DMS79 treated with DMSO at 0.1 percent for 48 hours (cell line): ENCODE measurements at places on chromosomes 12 and 14.

- no peak for DNase-seq
These were observed 478.2 kb downstream of the ZFP36L1 start for GRCh38 chr14:68314642-68315041.

DNA sequence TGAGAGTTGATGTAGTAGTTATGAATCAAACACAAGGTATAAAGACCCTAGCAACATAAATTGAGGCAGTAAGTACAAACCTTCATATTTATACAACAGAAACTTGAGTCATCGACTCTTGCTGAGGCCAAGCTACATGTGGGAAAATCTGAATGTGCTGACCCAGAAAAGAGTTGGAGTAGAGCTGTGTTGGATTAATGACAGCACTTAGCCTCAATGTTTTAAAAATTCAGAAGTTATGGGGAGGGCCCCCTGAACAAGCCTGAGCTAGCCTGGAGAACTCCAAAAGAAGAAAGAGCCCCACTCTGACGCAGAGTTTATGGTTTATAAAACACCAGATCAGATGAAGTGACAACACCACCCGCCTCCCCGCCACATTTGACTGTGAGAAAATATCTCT, 100.0 kb downstream of the DUSP6 start:
- no peak for DNase-seq

GRCh38 chr12:7793211-7793610, 4.0 kb downstream of the NANOG start:
- no peak for DNase-seq

DNA sequence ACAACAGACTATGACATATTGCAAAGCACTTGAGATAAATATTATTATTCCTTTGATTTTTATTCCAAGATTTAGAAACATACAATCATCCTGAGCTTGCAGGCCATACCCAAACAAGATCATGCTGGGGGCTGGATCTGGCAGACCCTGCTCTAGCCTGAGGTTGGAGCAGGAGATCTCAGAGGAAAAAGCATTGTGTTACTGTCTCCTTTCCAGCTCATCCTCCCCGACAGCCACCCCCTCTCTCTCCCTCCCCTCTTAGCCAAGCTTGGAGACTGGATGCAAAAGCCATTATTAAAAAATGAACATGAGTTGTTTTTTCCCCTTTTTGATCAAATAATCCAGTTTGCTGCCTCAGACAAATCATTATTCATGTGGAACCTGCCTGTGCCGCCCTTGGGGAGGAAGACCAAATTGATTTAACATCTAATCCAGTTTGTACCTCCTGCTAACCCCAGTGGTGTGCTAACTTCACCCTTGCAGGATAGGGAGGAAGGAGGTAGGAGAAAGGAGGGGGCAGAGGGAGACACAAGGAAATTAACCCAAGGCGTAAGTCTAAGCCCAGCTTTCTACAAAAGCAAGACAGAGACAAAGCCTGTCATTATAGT, 565.8 kb upstream of the TBX3 start:
- no peak for DNase-seq

DNA sequence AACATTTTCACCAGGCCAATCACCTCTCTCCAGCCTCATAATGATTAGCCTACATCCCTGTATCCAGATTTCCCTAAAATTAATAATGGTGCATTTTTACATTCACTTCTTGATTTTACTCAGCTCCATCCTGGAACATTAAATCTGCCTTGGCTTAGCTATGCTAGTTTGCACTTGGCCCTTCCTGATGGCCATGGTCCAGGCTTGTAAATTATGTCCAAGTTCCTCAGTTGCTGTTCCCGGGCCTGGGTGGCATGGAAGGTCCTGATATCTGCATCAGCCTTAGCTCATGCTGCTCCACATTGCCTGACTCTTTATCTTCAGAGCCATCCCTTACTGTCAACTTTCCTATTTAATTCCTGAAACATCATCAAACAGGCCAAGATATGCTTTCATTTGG, 11.1 kb upstream of the METTL17 start:
- DNase-seq = no peak

GRCh38 chr14:28719130-28719529, 47.5 kb upstream of the FOXG1 start:
- DNase-seq = no peak

DNA sequence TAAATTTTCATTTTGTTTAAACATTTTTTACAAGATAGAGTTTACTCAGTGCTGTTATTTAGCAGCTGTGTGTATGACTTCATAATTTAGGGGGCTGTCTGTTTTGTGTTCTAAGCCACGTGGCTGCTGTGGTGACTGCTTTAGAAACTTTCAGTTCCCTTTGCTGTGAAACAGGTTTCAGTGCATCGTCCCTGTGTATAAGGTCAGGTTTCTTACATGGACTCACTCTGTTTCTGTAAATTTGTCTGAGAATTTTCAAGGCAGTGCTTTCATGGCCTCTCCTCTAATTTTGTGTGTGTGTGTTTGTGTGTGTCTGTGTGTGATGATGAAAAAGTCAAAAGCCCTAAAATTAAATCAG, 32.4 kb downstream of the BICD1 start:
- DNase-seq = no peak

DNA sequence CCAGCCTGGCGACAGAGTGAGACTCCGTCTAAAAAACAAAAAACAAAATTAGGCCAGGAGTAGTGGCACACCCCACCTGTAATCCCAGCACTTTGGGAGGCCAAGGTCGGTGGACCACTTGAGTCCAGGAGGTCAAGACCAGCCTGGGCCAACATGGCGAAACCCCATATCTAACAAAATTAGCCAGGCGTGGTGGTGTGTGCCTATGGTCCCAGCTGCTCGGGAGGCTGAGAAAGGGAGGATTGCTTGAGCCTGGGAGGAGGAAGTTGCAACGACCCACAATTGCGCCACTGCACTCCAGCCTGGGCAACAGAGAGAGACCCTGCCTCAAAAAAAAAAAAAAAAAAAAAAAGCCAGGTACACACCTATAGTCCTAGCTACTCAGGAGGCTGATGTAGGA, 37.0 kb downstream of the KDM2B start:
- no peak for DNase-seq

DNA sequence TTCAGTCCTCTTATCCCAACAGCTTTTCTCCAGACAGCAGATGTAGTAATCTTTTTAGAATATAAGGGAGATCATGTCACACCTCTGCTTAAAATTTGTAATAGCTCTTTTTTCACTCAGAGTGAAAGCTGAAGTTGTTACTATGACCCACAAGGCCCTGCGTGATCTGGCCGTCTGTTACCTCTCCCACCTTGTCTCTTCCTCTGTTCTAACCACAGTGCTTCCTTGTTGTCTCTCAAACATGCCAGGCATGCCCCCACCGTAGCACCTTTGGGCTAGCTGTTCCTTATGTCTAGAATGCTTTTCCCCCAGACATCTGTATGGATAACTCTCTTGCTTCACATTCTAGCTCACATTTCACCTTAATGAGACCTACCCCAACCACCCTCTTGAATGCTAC, 6.5 kb downstream of the NECAP1 start:
- no peak for DNase-seq

GRCh38 chr14:95464103-95464502, 52.3 kb downstream of the SYNE3 start:
- DNase-seq = no peak

DNA sequence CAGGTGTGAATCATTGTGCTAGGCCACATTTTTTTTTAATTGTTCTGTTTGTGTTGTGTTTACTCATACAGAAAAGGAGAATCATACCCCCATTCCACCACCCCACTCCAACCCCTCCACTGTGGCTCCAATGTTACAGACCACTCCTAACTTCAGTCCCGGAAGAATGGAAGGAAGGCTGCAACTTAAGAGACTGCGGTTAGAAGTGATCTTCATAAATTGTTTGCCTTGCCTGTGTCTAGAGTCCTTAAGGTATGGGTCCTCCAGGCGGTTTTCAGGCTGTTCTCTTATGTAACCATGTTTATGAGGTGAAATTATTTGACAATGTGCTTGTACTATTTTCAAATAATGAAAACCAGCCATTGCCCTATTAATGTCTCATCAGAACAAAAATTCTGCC, 22.5 kb downstream of the NINJ2 start:
- DNase-seq = no peak

DNA sequence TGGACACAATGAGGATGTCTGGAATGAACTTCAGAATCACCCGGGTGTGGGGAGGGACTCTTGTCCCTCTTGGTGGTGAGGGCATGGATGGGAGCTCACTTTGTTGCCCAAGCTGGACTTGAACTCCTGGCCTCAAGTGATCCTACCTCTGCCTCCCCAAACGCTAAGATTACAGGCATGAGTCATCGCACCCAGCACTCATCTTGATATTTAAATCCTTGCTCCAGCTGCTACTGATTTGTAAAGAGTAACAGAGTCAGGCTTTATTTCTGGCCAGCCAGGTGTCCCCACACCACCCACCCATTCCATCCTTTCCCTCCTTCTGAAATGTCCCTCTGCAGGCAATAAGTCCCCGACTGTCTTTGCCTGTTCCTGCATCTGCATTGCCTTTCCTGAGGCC, 4.9 kb downstream of the DDX54 start:
- DNase-seq = no peak

DNA sequence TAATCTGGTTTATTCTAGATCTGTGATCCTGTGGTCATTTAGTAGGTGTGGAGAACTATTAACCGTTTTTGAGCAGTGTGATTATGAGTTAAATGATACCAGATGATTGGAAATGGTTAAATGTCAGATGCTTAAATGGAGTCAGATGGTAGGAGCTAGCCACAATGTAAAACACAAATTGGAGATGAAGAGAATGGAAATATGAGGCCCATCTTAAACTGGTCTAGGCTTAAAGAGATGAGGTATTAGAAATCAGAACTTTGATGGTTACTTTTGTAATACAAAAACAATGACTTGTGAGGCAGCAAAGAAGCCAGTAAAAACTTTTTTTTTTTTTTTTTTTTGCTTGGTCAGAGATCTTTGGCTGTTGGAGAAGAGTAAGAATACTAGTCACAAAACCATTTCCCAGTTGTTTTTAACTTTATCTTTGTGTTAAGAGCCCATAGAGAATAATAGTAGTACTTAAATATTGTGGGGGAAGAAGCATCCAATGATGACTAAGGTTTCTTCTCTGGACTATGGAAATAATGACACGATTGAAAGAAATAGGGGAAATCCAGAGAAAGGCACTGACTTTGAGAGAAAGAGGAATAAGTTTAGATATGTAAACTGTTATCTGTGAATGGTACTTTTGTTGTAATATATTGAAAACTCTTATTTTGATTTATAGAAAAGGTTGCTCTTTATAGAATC, 95.9 kb downstream of the WNK1 start:
- no peak for DNase-seq

DNA sequence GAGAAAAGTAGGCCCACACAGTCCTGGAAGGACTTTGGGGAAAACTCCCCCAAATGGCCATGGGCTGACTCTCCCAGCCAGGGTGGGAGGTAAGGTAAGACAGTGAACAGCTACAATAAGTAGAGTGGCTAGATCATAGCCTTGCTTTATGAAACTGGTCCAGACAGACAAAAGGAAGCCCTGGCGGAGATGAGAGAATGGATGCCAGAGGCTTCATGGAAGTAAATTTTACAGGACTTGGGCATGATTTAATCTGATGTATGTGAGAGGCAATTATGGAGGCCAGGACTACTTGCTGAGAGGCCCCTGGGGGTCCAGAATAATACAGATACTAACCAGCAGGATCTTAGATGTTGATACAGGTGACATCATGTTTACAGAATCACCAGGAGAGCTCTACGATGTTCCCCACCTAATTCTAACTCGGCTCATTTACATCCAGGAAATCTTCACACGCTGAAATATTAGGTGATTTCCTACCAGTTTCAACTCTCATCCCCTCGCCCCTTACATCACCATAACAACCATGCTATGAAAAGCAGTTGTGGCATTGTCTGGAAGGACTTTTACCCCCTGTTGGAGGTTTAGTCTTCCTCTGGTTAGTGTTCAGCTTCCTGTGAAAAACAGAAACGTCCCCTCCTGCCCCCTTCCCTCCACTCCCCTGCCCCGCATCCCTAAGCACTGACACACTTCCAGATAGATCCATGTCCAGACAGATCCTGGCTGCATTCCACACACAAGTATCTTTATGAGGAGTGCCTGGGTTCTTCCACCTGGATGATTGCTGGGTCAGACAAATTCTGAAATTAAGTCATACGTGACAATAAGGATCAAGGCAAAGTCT, 39.5 kb upstream of the NT5DC3 start:
- peak; percentile 66 for DNase-seq

DNA sequence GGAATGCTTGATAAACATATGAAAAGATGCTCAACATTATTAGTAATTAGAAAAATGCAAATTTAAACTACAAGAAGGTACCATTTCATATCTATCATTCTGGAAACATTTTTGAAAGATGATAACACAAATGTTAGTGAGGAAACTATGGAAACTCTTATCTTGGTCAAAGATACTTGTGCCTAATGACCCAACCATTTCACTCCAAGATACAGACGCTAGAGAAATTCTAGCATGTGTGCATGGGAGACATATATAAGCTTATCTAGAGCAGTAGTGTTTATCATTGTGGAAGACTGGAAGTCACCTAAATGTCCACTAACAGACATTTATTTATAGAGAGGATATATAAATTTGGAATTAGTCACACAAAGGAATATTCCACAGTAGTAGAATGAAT, 143.1 kb upstream of the HMGA2 start:
- no peak for DNase-seq

DNA sequence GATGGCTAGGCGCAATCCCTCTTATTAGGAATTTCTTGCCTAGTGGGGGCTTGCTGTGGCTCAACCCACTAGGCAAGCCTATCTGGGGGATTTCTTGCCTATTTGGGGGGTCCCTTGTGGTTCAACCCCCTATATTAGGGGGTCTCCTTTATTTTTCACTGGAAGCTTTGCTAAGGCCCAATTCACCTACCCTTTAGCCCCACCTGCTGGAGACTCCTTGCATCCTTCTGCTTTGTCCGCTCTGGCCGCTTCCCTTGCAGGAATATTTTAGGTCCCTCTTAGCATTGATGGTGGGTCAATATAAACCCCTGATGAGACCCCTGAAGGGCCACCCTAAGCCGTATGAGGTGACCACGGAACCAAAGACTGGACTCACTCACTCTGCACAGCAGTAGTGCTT, 1552.1 kb downstream of the AACS start:
- no peak for DNase-seq

DNA sequence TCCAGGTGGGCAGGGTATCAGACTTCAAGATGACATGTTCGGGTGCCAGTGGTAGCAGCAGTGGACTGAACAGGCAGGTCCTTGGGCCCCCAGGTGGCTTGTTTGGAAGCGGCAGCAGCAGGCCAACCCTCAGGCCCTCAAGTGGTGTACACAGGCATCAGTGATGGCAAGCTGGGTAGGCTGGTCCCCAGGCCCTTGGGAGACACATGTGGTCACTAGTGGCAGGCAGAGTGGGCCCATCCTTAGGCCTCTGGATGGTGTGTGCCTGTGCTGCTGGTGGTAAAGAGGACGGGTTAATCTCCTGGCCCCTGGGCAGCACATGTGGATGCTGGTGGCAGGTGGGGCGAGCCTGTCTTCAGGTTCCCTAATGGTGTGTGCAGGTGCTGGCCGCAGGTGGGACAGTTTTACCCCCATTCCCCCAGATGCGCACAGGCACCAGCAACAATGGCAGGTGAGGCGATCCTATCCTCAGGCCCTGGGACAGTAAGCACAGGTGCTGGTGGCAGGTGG, 8.0 kb downstream of the OAS2 start:
- DNase-seq = no peak

DNA sequence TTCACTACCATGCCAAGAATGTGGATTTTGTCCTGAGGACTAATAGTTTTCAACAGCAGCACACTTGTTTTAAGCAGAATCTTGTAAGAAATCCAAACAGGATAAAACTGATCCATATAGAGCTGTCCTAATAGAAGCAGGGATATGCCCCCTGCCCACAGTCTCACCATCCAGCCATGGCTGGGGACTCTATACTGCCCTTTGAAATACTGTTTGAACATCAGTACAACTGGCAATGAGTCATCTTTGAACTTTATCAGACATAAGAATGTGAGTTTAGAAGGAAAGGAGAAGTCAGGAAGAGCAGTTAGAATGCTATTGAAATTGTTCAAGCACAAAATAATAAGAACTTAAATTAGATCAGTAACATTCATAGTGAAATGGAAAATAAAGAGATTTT, 3.8 kb upstream of the C12orf42 start:
- DNase-seq = no peak
